ENCODE measurements at places on chromosomes 4 and X.

DNA sequence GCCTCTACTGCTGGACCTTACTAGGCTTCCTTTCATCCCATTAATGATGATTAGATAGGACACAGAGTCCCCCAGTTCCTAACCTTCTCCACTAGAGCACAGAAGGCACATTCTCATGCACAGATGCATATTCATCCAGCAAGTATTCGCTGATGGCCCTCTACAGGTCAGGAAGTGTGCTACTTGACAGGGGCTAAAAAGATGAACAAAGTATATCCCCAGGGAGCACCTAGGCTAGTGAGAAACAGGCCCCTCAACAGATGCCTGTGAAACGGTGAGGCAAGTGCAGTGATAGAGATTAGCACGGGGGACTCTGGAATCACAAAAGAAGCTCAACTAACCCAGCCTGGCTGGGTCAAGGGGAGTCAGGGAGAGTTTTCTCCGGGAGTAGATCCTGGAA is 95.8 kb downstream of the MGST2 start:
- no peak overlapping the region for H3K4me3 ChIP-seq

DNA sequence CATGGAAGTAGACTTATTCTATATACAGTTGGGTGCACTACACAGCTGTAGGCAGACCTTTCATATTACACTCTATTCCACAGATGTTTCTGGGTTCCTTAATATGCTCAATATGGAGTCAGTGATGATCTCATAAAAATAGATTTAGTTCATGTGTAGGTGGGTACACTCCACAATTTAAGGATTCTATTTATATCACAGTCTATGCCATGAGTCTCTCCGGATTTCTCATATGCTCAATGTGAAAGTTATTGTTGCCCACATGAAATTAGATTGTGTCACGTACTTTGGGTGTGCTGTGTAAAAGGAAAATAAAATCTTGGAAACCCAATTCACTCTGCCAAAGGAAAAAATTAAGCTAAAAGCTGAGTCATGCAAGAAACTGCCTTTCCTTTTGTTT is 32.5 kb upstream of the TASL start:
- H3K36me3 ChIP-seq: no peaks in the 10 kb centered on the region
- H3K27ac ChIP-seq: no peak overlapping the region
- no peaks in the 10 kb centered on the region for H3K4me1 ChIP-seq
- no peaks in the 10 kb centered on the region for H3K27me3 ChIP-seq

- H3K4me3 ChIP-seq: no peak overlapping the region
- no peak overlapping the region for H3K27ac ChIP-seq
- no peak for DNase-seq
- H3K36me3 ChIP-seq: no peaks in the 10 kb centered on the region
- no peaks in the 10 kb centered on the region for H3K4me1 ChIP-seq
These were observed 73.3 kb downstream of the OR13H1 start for GRCh38 chrX:131617182-131617581.

DNA sequence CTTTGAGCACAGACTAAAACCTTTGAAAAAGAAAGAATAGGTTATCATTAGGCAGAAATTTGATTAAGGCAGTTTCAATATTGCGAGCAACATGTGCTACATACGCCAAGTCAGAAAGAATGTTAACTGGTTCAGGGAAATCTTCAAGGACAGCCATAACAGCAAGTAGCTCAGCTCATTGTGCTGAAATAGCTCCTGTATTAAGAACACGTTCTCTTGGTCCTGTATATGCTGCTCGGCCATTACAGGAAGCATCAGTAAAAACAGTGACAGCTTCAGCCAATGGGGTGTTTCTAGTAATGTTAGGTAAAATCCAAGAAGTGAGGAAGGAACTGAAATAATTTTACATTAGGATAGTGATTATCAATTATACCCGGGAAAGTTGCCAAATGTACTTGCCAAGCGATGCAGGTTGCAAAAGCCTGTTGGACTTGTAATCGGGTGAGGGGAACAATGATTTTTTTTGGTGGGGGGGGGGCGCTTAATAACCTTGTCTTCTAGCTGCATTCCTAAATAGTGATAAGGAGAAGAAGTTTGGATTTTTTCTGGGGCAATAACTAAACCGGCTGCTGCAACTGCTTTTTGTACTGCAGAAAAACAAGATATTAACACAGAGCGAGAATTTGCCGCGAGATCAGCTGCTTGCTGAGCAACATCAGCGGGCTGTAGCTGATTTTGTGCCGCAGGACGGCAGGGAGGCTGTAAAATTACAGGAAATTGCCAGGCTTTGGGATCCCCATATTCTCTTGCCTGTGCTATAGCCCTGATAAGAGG is 49.4 kb upstream of the RASSF6 start:
- H3K4me1 ChIP-seq: no peaks in the 10 kb centered on the region
- H3K36me3 ChIP-seq: no peaks in the 10 kb centered on the region
- H3K4me3 ChIP-seq: no peak overlapping the region
- peaks cover 2% of the 10 kb centered on the region for H3K27me3 ChIP-seq
- DNase-seq: no peak

DNA sequence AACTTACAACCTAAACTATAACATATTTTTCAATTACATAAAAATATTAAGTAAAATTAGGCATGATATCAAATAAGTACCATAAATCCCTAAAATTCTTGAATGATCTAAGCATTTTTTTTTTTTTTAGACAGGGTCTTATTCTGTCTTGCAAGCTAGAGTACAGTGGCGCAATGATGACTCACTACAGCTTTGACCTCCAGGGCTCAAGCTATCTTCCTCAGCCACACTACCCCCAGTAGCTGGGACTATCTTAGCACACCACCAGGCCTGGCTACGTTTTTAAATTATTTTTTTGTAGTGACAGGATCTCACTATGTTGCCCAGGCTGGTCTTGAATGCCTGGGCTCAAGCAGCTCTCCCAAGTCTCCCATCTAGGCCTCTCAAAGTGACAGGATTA is 1042.3 kb downstream of the FSTL5 start:
- H3K4me3 ChIP-seq: no peak overlapping the region
- no peaks in the 10 kb centered on the region for H3K27me3 ChIP-seq

DNA sequence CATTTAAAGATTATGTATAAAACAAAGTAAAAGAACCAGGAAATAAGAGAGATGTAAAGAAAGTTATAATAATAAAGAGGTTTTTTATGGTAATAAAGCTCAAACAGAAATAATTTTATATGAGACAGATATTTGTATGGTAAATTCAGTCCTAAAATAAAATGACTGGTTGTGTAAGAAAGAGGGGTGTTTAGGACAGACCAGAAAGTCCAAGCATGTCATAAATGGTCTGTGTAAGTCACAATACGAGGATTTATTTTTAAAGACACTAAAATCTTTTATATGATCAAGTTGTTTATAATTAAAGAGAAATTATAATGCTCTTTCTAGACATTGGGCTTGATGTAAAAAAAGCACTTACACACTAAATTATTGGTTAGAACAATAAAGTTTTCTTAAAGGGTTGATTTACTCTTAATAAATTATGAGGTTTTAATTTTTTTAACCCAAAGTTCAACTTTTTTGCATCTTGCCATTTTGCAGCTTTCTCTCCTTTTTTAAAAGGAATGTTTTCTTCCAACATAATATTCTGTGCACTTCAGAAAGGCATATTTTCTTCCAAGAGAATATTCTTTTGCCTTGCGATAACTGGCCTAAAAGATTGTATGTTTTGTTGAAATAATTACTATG is 61.9 kb upstream of the TCEAL2 start:
- DNase-seq: no peak
- no peaks in the 10 kb centered on the region for H3K36me3 ChIP-seq

GRCh38 chr4:26120098-26120825 is 200.6 kb upstream of the RBPJ start:
- no peaks in the 10 kb centered on the region for H3K36me3 ChIP-seq
- H3K4me3 ChIP-seq: no peak overlapping the region
- DNase-seq: no peak
- H3K4me1 ChIP-seq: no peaks in the 10 kb centered on the region
- peaks cover 5% of the 10 kb centered on the region for H3K27me3 ChIP-seq

DNA sequence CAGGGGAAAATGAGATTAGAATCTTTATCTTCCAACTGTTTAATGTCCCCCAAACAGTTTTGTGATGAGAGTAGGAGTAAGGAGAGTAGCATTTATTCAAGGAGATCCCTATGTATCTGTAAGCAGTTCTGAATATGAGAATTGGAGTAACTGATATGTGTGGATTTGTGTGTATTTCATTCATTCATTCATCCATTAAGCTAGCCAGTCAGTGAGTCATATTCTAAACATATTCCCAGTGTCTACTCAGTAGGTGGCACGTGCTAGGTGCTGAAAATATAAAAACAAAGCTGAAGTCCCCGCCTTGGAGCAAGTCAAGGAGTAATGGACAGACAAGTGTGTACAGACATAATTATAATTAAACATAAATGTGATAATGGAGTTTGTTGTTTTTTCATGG is 12.4 kb upstream of the STX18 start:
- H3K27me3 ChIP-seq: no peaks in the 10 kb centered on the region
- H3K4me3 ChIP-seq: no peak overlapping the region
- no peak for DNase-seq
- H3K36me3 ChIP-seq: peaks cover 38% of the 10 kb centered on the region
